ENCODE measurements at places on chromosomes 13 and 19. TPM values are rescaled to one million over a fixed set of nuclear protein-coding genes. Genes with fewer than 3 reads are reported as not detected.

GRCh38 chr19:49335071-49335783, at the start of gene CD37:
Gene CD37, plus strand, starts transcription at chr19:49335406. Its CDS starts 135 bp downstream, at chr19:49335541.
- H3K27ac ChIP-seq, result peak within 1 kb of the TSS; percentile 51
- DNase-seq, result peak; percentile 33
- peaks cover 24% of the 10 kb centered on the region for H3K4me1 ChIP-seq
- peaks cover 14% of the 10 kb centered on the region for H3K36me3 ChIP-seq
- no peaks in the 10 kb centered on the region for H3K27me3 ChIP-seq

- no peak overlapping the region for H3K27ac ChIP-seq
- H3K27me3 ChIP-seq, result no peaks in the 10 kb centered on the region
- no peaks in the 10 kb centered on the region for H3K4me1 ChIP-seq
Measured at GRCh38 chr13:105365831-105366230, 1169.6 kb downstream of the EFNB2 start.

DNA sequence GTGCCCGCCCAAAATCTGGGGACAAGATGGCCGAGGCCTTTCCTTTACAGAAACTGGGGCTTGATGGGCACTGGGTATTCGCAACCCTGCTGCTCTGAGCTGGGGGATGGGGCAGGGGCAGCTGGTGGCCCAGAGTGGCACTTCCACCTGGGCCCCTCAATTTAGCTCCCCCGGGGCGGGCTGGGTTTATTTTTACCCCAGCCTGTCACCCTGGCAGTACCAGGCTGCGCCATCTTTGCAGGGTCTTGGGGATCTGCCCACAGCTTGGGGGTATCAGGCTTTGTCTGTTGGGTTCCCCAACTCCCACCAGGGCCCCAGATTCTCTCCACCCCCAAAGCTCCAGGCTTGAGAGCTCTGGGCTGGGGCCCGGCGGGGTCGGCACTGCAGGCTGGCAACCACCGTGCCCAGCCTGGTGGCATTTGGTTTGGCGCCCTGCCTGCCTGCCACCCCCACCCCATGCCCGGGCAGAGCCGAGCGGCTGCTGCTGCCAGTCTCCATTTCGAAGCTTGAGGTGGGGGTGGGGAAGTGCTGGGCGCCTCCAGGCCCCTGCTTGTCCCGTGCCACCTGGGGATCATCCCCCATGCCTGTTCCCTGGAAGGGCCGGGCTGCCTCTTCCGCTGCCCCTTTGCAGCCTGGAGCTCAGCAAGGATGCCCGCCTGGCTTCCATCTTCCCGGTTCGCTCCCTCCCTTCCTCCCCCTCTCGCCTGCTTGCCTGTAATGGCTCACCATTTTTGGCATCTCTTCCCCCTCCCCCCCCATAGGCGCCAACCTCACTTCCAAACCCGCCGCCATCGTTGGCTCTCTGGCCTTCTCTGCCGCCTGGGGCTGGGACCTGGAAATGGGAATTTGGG, 11.4 kb downstream of the NFIX start:
- no peaks in the 10 kb centered on the region for H3K27me3 ChIP-seq
- H3K4me1 ChIP-seq, result peaks cover 98% of the 10 kb centered on the region
- no peaks in the 10 kb centered on the region for H3K36me3 ChIP-seq
- H3K27ac ChIP-seq, result peak overlapping the region; percentile 94
- peak overlapping the region; percentile 15 for H3K4me3 ChIP-seq
- peak; percentile 54 for DNase-seq

DNA sequence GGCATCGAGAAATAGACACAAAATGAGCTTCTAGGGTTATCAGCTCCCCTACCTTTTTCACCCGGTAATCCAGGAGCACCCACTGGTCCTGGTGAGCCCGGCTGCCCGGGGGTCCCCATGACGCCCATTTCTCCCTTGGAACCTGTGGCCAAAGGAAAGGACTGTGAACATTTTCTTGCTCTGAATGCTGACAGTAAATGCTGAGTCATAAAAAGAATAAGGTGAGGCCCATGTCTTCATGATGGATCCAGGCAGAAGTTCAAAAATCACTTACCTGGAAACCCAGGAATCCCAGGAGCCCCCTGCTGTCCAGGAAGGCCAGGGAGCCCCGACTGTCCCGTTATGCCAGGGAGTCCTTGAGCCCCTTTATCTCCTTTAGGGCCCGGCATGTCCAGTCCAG, 129.2 kb downstream of the COL4A1 start:
- H3K4me1 ChIP-seq, result no peaks in the 10 kb centered on the region
- peaks cover 90% of the 10 kb centered on the region for H3K36me3 ChIP-seq
- no peak for DNase-seq

GRCh38 chr19:12093777-12094176, 29.2 kb downstream of the ZNF844 start:
- H3K4me3 ChIP-seq, result no peak overlapping the region
- no peaks in the 10 kb centered on the region for H3K27me3 ChIP-seq
- DNase-seq, result no peak
- H3K4me1 ChIP-seq, result peaks cover 13% of the 10 kb centered on the region

DNA sequence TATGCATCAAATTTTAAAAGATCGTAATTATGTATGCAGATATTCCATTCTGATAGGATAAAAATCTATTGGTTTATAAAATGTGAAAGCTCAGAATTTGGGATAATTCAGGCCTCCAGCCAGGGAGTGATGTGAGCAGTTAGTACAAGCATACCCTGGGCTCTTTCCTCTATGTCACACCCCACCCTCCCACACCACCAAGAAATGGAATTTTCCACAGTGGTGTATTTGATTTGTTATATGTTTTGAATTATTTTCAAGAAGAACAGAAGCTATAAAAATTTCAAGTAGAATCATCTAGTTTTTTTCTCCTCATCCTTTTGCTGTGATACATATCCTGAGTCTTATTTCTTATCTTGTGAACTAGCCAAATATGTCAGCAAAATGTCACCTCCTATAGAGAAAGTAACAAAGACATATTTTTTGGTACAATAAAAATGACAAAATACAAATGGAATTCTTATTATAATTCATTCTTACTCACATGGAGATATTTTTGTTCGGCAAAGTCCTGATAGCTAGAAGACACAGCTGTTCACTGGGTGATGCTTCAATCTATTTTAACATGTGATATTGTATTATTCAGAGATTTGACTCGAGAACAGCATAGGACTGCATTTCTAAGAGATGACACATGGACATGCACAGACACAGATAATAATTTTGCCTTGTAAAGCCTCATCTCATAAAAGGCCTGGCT, 61.2 kb upstream of the FRY start:
- DNase-seq, result no peak
- no peak overlapping the region for H3K4me3 ChIP-seq
- H3K27ac ChIP-seq, result no peak overlapping the region
- H3K4me1 ChIP-seq, result peaks cover 17% of the 10 kb centered on the region
- no peaks in the 10 kb centered on the region for H3K27me3 ChIP-seq

DNA sequence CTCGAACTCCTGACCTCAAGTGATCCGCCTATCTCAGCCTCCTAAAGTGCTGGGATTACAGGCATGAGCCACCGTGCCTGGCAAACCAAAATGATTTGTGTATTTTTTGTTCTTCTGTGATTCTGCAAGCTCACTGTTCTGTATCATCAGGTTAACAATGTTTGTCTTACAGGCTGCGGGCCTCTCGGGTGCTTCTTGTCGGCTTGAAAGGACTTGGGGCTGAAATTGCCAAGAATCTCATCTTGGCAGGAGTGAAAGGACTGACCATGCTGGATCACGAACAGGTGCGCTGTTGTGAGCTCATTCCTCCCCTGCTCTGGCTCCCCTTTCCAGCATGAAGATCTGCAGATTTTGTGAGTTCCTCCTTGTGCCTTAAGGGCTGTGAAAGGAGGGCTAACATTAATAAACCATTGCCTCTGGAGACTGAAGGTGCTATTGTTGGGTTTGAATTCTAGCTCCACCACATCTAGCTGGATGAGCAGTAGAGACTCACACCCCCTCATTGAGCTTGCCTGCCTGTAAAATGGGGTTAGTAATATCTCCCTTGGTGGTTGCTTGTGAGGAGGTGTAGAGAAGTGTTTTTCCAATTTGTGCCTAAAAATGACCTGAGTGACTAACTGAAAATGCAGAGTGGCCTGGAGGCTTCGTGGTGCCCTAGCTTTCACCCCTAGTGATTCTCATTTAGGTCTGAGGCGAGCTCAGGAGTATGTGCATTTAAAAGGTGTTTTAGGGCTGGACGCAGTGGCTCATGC, 12.9 kb downstream of the SAE1 start:
- peak overlapping the region; percentile 64 for H3K27ac ChIP-seq
- H3K4me3 ChIP-seq, result no peak overlapping the region
- no peaks in the 10 kb centered on the region for H3K27me3 ChIP-seq
- DNase-seq, result peak; percentile 30
- peaks cover 45% of the 10 kb centered on the region for H3K4me1 ChIP-seq

- peaks cover 47% of the 10 kb centered on the region for H3K36me3 ChIP-seq
- H3K4me1 ChIP-seq, result peaks cover 53% of the 10 kb centered on the region
- no peak overlapping the region for H3K27ac ChIP-seq
- DNase-seq, result no peak
- H3K27me3 ChIP-seq, result no peaks in the 10 kb centered on the region
Measured at GRCh38 chr19:3415695-3416094, 49.3 kb downstream of the NFIC start.

DNA sequence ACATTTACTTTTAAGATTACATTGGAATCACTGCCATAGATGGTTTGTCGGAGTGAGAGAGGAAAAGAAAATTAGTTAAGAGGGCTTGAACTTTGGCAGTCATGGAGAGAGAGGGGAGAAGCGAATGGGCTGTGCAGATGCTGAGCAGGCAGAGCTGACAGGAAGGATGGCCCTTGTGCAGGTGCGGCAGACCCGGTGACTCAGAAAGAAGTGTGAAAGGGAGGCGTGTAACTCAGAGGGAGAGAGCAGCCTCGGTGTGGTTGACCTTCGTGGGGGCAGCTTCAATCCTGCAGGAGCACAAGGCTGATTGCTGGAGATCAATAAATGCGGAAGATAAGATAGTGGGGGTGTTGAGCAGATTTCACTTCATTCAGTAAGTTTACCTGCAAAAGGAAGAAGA, 76.9 kb downstream of the TNFSF13B start:
- H3K27ac ChIP-seq, result no peak overlapping the region
- peaks cover 12% of the 10 kb centered on the region for H3K4me1 ChIP-seq
- no peak overlapping the region for H3K4me3 ChIP-seq
- DNase-seq, result peak; percentile 16

DNA sequence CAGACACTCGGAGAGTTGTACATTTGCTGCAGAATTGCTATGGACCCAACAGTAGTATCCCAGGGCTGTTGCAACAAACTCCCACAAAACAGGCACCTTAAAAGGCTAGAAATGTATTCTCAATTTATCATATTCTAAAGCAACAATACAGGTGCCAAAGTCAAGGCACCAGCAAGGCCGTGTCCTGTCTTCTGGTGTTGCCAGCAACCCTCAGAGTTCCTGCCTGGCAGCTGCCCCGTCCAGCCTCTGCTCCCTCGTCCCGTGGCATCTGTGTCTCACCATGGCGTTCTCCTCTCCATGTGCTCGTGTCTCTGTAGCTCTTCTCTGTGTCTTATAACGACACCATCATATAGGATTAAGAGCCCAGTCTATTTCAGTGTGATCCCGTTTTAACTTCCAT, 67.7 kb upstream of the ARGLU1 start:
- no peak overlapping the region for H3K27ac ChIP-seq
- no peak for DNase-seq
- no peaks in the 10 kb centered on the region for H3K4me1 ChIP-seq
- no peaks in the 10 kb centered on the region for H3K27me3 ChIP-seq
- no peaks in the 10 kb centered on the region for H3K36me3 ChIP-seq

GRCh38 chr13:48965736-48966135, 10.0 kb upstream of the FNDC3A start:
- H3K4me1 ChIP-seq, result no peaks in the 10 kb centered on the region
- H3K36me3 ChIP-seq, result no peaks in the 10 kb centered on the region
- H3K27ac ChIP-seq, result no peak overlapping the region
- no peaks in the 10 kb centered on the region for H3K27me3 ChIP-seq

DNA sequence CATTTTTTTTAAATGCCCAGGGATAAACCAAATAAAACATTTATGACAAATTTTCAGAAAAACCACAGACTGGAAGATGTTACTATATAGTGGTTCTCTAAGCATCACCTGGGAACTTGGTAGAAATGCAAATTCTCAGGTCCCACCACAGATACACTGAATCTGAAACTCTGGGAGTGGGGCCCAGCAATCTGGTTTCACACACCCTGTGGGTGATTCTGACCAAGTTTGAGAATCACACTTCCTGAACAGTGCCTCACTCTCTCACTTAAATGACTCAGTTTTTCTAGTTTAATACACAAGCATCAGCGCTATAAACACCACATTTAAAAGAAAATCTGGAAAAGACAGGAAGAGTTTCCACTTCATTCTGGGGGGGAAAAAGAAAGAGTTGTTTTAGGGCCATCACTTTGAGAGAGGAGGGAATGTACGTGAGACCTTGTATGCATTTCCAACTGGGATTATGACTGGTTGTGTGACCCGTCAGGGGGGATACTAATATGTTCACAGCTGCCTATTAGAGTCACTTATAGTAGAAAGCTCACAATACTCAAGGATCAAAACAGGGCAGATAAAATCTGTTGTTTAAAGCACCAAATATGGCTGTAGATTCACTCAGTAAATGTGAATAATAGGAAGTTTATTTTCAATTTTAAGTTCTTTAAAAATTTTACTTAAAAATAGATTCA, 567.7 kb downstream of the GPC6 start:
- no peaks in the 10 kb centered on the region for H3K36me3 ChIP-seq
- no peak for DNase-seq
- H3K4me3 ChIP-seq, result no peak overlapping the region
- no peaks in the 10 kb centered on the region for H3K4me1 ChIP-seq
- H3K27ac ChIP-seq, result no peak overlapping the region
- H3K27me3 ChIP-seq, result no peaks in the 10 kb centered on the region

- no peak overlapping the region for H3K27ac ChIP-seq
- H3K27me3 ChIP-seq, result no peaks in the 10 kb centered on the region
- no peaks in the 10 kb centered on the region for H3K4me1 ChIP-seq
- H3K4me3 ChIP-seq, result no peak overlapping the region
Measured at GRCh38 chr19:21314676-21315075, 14.5 kb downstream of the ZNF708 start.

DNA sequence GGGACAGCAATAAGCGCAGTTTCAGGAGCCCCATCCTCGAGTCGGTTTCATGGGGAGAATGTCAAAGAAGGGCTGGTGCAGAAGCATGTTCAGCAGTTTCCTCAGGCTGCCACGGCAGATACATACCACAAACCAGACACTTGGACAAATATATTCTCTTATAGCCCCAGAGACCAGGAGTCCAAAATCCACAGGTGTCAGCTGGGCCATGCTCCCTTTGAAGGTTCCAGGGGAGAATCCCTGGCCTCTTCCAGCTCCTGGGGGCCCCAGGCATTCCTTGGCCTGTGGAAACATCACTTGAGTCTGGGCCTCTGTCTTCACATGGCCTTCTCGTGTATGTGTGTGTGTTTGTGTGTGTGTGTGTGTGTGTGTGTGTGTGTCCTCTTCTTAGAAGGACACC, 164.1 kb downstream of the UQCRFS1 start:
- DNase-seq, result no peak
- no peaks in the 10 kb centered on the region for H3K4me1 ChIP-seq
- H3K27ac ChIP-seq, result no peak overlapping the region
- H3K36me3 ChIP-seq, result no peaks in the 10 kb centered on the region
- H3K27me3 ChIP-seq, result no peaks in the 10 kb centered on the region

The ZBTB45 gene
- total RNA-seq, result 28.1 TPM

The GPR12 gene
- not detected for total RNA-seq

The HCST gene
- total RNA-seq, result not detected

The LCP1 gene
- total RNA-seq, result 27.2 TPM

The EGLN2 gene
- total RNA-seq, result 30.0 TPM

The RGS9BP gene
- total RNA-seq, result 0.73 TPM

The ATG4D gene
- total RNA-seq, result 29.5 TPM

The BEST2 gene
- 165 TPM for total RNA-seq

The NLRP7 gene
- not detected for total RNA-seq
